ENCODE measurements at places on chromosomes 1 and 21.

- DNase-seq, result no peak
Observed at GRCh38 chr1:157574836-157575235, 22.5 kb upstream of the FCRL5 start.

- DNase-seq, result no peak
Observed at GRCh38 chr1:22334860-22335550, 116.6 kb upstream of the ZBTB40 start.

- no peak for DNase-seq
Observed at GRCh38 chr1:10973956-10974881, 38.2 kb upstream of the TARDBP start.

GRCh38 chr1:40380817-40381216 is 7.3 kb downstream of the SMAP2 start:
- DNase-seq, result no peak

GRCh38 chr1:100152271-100152670 is 19.3 kb downstream of the TRMT13 start:
- DNase-seq, result no peak

GRCh38 chr1:198162091-198162767 is 5.4 kb downstream of the NEK7 start:
- no peak for DNase-seq

DNA sequence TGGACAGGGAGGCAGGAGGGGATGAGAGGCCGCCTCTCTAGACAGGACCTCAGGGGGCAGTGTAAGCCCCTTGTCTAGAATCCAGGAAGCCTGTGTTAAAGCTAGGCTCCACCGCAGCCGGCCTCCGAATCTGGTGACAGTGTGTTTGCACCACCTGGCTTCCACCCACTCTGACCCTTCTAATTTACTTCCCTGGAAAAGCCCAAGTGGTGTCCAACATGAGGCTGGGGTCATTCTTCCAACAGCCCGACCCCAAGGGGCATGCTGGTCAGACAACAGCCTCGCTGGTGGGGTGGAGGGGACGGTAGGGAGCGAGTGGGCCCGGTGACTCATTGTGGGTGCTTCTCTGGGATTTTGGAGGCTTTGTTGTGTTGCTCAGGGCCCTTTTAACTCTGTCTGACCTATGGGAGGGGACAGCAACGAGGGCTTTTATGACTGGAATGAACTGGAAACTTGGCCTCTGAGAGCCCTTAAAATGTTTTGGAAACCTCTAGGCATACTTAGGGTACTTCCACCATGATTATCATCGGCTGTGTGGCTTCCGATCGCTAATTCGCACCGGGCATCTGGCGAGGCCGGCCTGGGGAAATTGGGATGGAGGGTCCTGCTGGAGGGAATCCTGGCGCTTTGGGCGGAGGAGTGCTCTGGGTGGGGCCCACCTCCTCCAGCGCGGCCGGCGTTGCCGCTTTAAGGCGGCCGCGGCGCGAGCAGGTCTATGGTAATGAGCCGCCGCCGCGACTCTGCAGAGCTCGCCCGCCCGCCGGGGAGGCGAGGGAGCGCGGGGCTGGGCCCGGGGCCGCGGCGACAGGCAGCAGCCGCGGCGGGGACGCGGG is at the start of gene CELSR2:
TSS of gene CELSR2 (plus strand) at position 743 of the 833 bp plus-strand sequence. CDS start 541 bp downstream, outside the sequence.
- peak; percentile 93 for DNase-seq

GRCh38 chr1:225651376-225651871 is 1.5 kb downstream of the ENAH start:
- no peak for DNase-seq

- no peak for DNase-seq
Observed at GRCh38 chr1:31238986-31239613, 587 bp downstream of the NKAIN1 start.

DNA sequence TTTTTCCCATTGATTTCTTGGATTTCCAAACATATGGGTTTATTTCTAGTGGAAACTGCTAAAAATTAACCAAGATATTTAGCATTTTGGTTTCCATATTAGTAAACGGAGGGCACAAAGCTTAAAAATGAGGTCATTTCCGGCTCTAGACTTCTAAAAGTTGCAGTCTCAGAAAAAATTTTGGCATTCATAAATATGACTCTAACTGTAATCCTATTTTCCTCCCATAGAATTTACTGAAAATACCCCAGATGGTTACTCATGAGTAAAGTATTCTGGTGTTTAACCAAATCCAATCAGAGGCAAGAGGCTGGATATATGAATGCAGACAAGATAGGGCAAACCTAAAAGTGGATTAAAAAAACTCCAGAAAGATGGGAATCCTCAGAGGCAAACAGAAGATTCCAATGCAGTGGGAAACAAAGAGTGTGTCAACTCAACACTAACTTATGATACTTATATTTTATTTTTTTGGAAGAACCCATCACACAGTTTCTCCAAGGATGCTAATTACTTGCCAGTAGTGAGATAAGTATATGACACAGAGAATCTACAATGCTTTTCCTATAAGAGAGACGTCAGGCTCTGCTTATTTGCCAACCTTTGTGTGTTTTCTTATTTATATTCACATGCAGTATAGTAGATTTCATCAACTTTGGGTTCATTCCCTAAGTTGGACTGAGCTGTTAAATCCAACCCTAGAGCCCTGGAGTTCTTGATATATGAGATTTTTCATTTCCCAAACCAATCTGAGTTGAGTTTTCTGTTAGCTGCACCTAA is 90.1 kb upstream of the BCL10 start:
- DNase-seq, result no peak

DNA sequence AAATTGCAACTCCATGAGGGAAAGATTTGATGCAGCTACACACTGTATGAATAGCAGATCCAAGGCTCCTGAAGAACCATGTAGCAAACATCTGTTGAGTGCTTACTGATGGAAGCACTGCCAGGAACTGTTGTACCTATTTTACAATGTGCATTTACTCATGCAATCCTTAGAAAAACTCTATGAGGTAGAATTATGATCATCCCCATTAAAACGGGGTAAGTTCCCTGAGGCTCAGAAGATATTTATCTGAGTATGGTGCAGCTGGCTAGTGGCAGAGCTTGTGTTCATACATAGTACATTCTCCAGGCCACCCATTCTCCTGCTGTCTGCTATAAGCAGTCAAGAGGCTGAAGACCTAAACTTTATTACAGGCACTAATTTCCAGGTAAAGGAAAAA is 54.4 kb upstream of the C8B start:
- DNase-seq, result no peak

DNA sequence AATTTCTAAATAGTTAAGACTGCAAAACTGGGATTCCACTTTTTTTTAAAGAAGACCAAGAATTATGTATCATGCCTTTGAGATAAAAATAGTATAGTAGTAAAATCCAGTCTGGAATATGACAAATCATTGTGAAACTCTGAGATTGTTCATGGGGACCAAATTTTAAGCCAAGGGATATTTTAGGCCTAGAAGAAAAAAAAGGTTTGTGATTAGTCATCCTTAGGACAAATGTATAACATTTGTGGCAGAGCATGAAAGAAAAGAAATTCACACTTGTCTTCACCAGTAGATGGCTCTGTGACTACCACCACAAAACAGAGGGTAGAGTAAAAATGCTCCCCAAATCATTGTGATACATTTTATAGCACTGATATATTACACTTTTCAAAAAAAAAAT is 226.1 kb downstream of the KCTD3 start:
- no peak for DNase-seq

DNA sequence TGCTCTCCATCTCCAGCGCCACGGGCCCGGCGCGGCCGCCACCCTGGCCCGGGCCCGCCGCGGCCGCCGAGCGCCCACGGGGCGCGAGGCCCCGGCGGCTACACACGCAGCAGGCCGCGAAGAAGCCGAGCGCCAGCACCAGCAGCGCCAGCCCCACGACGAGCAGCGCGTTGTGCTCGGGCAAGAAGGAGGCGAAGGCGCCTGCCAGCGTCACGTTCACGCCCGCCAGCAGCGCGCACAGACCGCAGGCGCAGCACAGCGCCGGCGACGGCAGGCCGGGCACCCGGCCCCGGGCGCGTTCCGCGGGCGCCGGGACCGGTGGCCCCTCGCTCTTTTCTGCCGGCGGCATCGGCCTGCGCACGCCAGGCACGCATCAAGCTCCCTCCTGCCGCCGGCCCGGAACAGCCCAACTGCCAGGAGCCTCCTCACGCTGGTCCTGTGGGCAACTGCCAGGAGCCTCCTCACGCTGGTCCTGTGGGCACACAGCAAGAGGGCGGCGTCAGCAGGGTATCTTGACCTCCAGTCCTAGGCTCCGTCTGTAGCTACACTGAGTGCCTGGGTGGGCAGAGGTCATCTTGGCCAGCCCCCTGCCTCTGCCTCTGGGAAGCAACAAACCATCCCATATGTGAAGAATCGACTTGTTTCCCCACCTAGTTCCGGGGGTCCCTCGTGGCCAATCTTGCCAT is 18.1 kb downstream of the KNCN start:
- peak; percentile 48 for DNase-seq

DNA sequence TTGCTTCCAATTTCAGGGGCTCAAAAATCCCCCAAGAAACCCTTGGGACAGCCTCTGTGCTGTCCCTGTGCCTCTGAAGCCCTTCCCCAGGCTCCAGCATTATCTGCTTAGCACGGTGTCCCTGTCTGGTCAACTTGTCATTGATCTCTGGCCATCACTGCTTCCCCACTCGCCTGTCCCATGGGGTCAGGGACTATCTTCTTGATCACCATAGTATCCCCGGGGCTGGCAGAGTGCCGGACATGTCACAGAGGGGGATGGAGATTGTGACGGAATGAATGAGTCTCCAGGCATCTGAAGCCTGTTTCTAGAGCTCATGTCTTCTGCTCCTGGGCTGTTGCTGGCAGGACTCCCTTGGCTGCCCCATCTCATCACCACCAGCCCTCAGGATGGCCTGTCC is 99.4 kb upstream of the VAMP3 start:
- DNase-seq, result no peak

DNA sequence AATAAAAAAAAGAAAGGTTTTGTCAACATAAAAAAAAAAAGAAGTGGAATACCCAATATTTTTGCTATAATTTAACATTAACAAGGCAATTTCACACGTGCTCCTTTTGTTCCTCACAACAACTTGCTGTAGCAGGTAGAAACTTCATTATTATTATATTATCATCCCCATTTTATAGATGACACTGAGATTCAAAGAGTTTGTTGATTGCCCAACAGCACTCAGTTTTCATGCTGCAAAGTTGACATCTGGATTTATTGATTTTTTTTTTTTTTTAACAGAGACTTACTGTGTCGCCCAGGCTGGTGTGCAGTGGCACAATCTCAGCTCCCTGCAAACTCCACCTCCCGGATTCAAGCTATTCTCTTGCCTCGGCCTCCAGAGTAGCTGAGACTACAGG is 8.9 kb upstream of the ESRRG start:
- no peak for DNase-seq

DNA sequence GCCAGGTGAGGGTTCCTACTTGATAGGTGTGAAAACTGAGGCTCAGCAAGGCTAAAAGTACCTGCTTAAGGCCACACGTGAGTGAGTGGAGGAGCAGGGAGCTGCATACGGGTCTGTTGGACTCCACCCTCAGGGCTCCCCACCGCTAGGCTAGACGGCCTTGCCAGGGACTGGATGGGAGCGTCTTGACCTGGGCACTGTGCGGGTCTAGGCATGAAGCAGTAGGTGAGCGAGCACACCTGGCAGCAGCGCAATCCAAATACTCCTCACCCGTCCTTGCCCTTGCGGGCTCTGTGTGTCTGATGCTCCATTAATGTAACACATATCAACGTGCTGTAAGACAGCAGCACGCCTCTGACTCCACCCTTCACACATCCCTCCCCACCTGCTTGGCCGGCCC is 94.0 kb downstream of the LACTBL1 start:
- no peak for DNase-seq

- DNase-seq, result no peak
Observed at GRCh38 chr1:192552760-192553191, 22.8 kb upstream of the RGS1 start.

GRCh38 chr1:54754486-54755285 is 9.6 kb downstream of the PARS2 start:
- DNase-seq, result no peak

GRCh38 chr1:32273391-32274208 is 18.3 kb upstream of the HDAC1 start:
- DNase-seq, result no peak

- DNase-seq, result no peak
Observed at GRCh38 chr1:150234309-150234565, 1.7 kb downstream of the ANP32E start.

- DNase-seq, result no peak
Observed at GRCh38 chr1:175635092-175635491, 108.3 kb downstream of the TNR start.

GRCh38 chr1:11364170-11364569 is 91.2 kb downstream of the UBIAD1 start:
- DNase-seq, result no peak

DNA sequence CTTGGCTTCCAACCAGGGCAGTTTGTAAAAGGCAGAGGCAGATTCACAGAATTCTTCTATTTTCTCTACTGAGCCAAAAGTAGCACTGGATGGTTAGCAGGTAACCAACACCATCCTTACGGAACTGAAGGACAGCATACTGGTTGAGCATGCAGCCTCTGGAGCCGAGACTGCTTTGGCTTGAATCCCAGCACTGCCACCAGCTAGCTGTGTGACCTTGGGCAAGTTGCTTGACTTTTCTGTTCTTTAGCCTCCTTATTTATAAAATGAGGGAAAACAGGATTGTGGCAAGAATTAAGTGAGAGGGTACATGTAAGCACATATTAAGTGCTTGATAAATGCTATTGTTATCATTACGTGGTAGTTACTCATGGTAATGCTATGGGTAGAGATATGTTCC is 19.5 kb downstream of the CACNA1S start:
- DNase-seq, result no peak

GRCh38 chr1:191609305-191609704 is 549.0 kb upstream of the RGS18 start:
- no peak for DNase-seq

DNA sequence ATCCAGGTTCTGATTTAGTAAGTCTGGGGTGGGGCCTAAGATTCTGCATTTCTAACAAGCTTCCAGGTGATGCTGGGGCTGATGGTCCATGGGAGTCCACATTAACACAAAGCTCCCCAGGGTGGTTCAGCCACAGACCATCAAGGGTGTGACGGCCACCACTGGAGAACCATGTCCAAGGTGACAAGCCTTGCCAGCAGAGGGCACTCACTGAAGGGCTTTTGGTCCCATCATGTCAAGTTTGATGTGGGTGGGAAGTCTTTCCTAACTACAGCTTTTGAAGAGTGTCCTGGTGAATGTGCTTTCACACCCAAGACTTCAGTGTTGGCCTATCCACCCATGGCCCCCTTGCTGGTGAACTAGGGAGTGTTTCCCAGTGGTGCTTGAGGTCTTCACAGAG is 67.1 kb downstream of the UBE2T start:
- DNase-seq, result peak; percentile 30

All from GM12891 (cell line).